ENCODE measurements at places on chromosomes 2 and 18.

DNA sequence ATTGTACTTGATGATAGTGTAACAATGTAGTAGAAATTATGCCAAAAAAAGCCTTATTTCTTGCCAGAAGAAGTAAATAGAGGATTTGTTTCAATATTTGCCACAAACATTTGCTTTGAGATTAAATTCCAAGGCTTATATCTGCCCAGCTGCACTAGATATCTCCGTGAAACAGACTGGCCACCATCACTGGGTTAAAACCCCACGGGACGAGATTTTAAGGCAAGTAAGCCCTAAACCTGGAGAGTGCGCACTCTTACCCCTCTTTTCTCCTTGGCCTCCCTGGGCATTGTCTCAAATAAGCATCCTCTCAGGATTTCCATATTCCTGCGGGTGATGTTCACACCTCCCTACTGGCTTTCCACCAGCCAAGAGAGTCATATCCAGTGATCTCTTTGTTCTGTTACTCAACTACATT, 334.4 kb downstream of the AGPS start:
- no peak overlapping the region for H3K27ac ChIP-seq
- DNase-seq, result no peak
- no peak overlapping the region for H3K4me3 ChIP-seq
- H3K27me3 ChIP-seq, result peaks cover 22% of the 10 kb centered on the region
- H3K4me1 ChIP-seq, result no peaks in the 10 kb centered on the region

DNA sequence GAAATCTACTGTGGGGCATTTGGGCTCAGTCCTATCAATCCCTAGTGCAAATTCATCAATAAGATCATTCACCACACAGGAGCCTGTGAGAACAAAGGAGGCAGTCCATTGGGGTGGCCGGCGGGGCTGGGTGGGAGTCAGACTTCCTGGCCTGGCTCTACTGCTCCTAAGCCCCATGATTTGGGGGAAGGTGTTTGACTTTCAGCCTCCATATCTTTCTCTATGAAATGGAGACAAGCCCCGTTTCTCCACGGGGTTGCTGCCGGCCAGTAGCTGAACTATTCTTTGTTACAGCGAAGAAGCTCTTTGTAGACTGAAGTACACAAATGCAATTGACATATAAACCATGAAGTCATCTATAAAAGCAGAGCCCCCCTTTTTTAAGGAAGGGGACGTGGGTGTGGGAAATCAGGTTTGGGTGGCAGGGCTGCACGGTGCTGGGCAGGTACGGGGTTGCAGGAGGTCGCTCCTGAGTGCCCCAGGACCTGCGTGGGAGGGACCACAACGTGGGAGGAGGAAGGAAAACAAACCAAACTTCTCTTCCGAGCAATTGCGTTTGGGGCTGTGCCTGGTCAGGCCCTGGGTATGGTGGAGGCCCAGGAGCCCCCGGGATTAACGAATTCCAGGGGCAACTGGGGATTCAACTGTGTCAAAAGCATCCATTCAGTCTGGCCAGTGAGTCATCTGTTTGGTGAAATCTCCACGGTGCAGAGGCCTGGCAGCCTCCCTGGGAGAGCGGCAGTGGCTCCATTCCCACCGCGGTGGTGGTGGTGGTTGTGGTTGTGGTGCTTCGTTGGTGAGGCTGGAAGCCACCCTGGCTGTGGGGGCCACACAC, 18.2 kb downstream of the FBLN7 start:
- peaks cover 2% of the 10 kb centered on the region for H3K4me1 ChIP-seq
- H3K4me3 ChIP-seq, result no peak overlapping the region
- no peak for DNase-seq
- no peaks in the 10 kb centered on the region for H3K27me3 ChIP-seq

DNA sequence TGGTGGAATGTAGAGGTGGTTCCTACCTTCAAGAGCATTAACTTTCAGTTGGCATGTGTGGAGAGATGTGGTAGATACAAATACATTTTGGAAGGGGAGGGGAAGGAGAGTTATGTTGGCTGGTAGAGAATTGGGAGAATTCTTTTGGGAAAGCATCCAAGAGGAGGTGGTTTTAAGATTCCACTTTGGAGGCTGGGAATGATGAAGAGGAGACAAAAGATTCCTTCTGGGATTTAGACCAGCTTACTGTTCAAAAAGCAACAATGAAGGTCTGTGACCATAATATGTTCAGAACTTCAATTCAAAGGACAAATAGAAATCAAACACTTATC, 120.8 kb upstream of the FOSL2 start:
- no peak for DNase-seq
- H3K36me3 ChIP-seq, result no peaks in the 10 kb centered on the region
- no peak overlapping the region for H3K4me3 ChIP-seq
- no peak overlapping the region for H3K27ac ChIP-seq
- no peaks in the 10 kb centered on the region for H3K27me3 ChIP-seq

DNA sequence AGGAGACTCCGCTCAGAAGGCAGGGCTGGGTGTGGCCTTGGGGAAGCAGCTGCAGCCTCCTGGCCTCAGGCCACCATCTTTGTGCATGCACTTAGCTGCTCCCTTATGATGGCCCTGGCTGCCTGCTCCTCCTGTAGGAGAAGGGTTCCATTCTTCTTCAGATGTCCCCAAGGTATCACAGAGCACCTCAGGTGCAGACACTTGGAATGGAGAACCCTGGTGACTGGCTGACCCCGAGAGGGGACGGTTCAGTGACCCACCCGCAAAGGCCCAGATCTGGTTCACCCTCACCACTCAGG, 9.6 kb downstream of the GPAT2 start:
- H3K36me3 ChIP-seq, result no peaks in the 10 kb centered on the region
- no peak for DNase-seq
- H3K4me3 ChIP-seq, result no peak overlapping the region
- no peak overlapping the region for H3K27ac ChIP-seq
- no peaks in the 10 kb centered on the region for H3K4me1 ChIP-seq

DNA sequence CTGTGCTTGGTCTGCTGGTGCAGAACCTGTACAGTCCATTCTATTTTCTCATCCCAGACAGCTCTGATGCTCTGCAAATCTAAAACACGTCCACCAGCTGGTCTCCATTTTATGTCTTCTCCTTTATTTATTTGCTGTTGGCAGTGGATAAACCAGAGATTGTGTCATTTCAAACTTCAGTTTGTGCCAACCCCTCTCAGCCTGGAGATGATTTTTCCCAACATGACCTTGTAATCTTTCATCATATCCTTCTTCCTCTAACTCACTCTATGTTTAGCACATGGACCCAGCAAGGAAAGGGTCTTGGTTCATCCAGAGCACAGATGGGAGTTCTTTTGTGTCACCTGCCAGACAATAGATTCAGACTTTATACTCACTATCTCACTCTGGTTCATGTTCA, 273.2 kb downstream of the MTX2 start:
- DNase-seq, result no peak
- H3K27me3 ChIP-seq, result no peaks in the 10 kb centered on the region
- no peaks in the 10 kb centered on the region for H3K36me3 ChIP-seq
- no peak overlapping the region for H3K4me3 ChIP-seq
- no peaks in the 10 kb centered on the region for H3K4me1 ChIP-seq
- H3K27ac ChIP-seq, result no peak overlapping the region

- no peaks in the 10 kb centered on the region for H3K4me1 ChIP-seq
- H3K36me3 ChIP-seq, result no peaks in the 10 kb centered on the region
- H3K4me3 ChIP-seq, result no peak overlapping the region
- H3K27me3 ChIP-seq, result no peaks in the 10 kb centered on the region
- no peak for DNase-seq
Measured at GRCh38 chr2:16538707-16539106, 126.9 kb downstream of the CYRIA start.

GRCh38 chr2:237223201-237223861, 137.6 kb downstream of the COPS8 start:
- peaks cover 1% of the 10 kb centered on the region for H3K4me1 ChIP-seq
- H3K4me3 ChIP-seq, result no peak overlapping the region
- no peak for DNase-seq
- no peak overlapping the region for H3K27ac ChIP-seq
- H3K27me3 ChIP-seq, result no peaks in the 10 kb centered on the region
- no peaks in the 10 kb centered on the region for H3K36me3 ChIP-seq

DNA sequence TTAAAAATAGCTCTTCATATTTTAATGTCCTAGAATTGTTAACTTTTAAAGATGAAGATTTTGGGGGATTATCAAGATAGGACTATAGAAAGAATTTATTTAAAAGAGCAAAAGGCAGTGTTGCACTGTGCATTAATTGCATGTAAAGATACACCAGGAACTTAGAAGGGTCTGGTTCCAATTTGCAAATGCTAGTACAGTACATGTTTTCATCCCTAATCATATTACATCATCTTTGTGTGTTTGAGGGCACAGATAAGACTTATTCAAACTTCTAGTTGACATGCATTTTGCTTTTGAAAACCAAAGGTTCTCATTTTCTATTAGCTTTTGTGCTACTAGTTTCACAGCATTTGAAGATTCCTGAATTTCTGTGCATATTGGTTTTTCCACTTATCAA, 231.7 kb upstream of the LYPD1 start:
- no peak overlapping the region for H3K27ac ChIP-seq
- H3K36me3 ChIP-seq, result no peaks in the 10 kb centered on the region

- H3K4me1 ChIP-seq, result no peaks in the 10 kb centered on the region
- H3K4me3 ChIP-seq, result no peak overlapping the region
- DNase-seq, result no peak
- no peaks in the 10 kb centered on the region for H3K27me3 ChIP-seq
Measured at GRCh38 chr18:73007195-73007914, 139.6 kb upstream of the NETO1 start.

- H3K27ac ChIP-seq, result no peak overlapping the region
- H3K4me3 ChIP-seq, result no peak overlapping the region
- no peaks in the 10 kb centered on the region for H3K27me3 ChIP-seq
- peaks cover 4% of the 10 kb centered on the region for H3K4me1 ChIP-seq
- no peak for DNase-seq
Measured at GRCh38 chr18:78241535-78242253, 737.9 kb upstream of the SALL3 start.

DNA sequence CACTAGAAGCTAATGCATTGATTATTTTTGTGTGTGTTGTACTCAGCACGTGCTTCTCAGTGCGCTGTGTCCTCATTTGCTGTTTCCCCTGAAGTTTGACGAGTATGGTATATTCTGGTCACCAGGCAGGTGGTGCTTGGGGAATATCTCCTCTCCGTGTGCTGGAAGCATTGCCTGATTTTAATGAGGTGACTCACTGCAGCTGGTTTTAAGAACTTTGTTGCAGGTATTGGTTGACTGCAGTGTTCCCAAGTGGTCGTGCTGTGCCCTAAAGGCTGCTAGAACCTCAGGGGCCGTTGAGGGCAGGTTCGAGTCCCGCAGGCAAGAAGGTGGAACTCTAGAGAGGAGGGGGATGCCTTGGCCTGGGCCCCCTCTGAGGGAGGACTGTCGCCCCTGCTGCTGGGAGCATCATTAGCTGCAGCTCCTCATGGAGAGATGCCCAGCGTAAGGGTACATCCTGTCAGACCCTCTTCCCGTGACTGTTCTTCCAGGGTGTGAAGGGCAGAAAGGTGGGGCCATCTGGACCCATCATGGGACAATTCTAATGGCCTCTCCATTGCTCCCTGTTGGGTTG, 82.6 kb downstream of the AGAP1 start:
- DNase-seq, result no peak
- no peaks in the 10 kb centered on the region for H3K27me3 ChIP-seq
- no peak overlapping the region for H3K27ac ChIP-seq
- peaks cover 11% of the 10 kb centered on the region for H3K4me1 ChIP-seq
- no peak overlapping the region for H3K4me3 ChIP-seq
- no peaks in the 10 kb centered on the region for H3K36me3 ChIP-seq

GRCh38 chr2:139704606-139705005, 924.4 kb upstream of the NXPH2 start:
- DNase-seq, result no peak
- H3K36me3 ChIP-seq, result no peaks in the 10 kb centered on the region
- no peak overlapping the region for H3K4me3 ChIP-seq

DNA sequence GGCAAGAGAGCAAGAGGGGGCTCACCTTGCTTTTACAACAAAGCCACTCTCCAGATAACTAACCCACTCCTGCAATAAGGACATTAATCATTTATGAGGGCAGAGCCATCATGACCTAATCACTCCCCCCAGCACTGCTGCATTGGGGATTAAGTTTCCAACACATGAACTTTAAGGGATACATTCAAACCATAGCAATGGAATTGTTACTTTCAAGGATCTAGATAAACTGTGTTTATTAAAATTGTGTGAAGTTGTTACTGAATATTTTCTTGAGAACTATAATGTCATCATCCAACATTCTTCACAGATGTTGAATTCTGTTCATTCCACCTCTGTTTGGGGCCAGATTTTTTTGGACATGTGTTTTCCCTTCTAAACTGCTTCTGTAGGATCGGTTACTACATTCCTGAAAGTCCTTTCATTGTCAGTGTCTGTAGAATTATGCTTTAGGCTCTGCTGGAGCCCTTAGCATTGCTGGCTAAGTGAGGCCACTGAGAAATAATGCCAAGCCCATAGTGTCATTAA, 50.4 kb downstream of the SPATS2L start:
- H3K27ac ChIP-seq, result no peak overlapping the region
- no peaks in the 10 kb centered on the region for H3K36me3 ChIP-seq
- H3K27me3 ChIP-seq, result no peaks in the 10 kb centered on the region
- DNase-seq, result no peak

DNA sequence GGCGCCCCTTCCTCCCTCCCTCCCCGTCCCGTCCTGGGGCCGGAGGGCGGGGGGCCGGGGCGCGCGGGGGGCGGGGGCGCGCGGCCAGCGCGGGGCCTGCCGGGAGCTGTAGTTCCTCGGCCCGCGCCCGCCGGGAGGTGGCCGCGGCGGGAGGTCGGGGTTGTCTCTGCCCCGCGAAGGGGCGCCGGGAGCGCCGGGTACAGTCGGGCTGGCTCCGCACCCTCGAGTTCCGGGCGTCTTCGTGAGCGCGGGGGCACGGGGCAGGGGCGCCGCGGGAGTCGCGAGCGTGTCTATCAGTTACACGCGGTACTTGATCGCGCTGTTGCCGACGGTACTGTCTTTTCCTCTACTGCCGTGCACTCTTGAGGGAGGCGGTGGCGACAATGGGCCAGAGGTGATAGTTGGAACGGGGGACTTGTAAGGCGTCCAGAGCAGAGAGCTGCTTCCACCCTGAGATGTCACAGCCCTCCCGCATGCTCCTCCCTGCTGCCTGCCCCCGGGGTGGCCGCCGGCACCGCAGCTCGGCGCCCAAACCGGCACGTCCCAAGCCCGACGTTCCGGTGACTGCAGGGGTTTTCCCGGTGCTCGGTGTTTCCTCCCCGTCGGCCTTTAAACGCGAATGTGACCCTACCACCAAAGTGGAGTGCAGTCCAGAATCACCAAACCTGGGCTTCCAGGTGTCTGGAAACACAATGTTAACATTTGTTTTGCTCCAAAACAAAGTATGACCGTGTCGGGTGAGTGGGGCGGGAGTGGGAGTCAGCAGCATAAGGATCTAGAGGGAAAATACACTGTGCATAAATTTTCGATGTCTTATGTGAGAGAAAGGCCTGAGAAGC, at the start of gene PRKD3:
PRKD3 (minus strand) TSS at position 48 of the 839 bp plus-strand sequence. CDS start 8,309 bp downstream, outside the sequence.
- DNase-seq, result no peak
- H3K27me3 ChIP-seq, result peaks cover 5% of the 10 kb centered on the region
- peak within 1 kb of the TSS; percentile 99 for H3K4me3 ChIP-seq
- no peak within 1 kb of the TSS for H3K27ac ChIP-seq
- no peaks in the 10 kb centered on the region for H3K36me3 ChIP-seq

DNA sequence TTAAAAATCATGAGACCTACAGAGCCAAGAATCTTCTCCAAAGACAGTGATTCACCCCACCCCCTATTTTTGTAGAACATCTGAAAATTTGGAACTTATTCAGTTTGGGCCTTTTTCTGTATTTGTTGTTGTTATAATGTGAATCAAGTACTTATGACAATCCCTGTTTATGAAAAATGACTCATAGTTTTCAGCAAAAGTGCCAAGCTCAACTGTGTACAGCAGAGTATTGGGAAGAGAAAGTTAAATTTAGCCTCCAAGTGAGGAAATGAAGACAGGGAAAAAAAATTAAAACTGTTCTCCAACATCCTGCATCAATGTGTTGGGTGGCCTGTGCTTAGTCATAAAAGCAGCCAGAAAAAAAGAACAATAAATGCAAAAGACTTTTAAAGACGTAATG, 46.2 kb downstream of the LRATD1 start:
- no peaks in the 10 kb centered on the region for H3K27me3 ChIP-seq
- no peak overlapping the region for H3K4me3 ChIP-seq
- no peaks in the 10 kb centered on the region for H3K36me3 ChIP-seq
- H3K27ac ChIP-seq, result no peak overlapping the region

Measured in iPS DF 6.9 (cell line).